Activated naive CD4-positive, alpha-beta T cell (primary cell): ENCODE measurements at places on chromosomes 3 and 15.

DNA sequence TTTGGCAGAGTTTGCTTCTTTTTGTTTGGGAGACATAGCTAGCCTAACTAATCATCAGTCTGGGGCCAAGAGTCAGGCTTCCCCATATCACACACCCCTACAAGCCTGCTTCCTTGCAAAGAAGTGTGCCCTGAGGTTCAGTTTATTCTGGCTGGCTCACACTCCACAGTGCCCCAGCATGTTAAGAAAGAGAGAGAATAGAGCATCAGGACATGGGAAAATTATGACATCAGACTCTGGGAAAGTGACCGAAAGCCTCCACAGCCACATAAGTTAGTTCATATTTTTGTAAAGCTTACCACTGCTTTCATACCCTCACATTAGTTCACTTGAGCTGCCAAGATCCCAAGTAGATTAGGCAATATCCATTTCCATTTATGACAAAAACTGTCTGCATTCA, 63.0 kb upstream of the CFAP161 start:
- no peak for DNase-seq

GRCh38 chr3:39106851-39107387, 508 bp downstream of the GORASP1 start:
- DNase-seq, result no peak

DNA sequence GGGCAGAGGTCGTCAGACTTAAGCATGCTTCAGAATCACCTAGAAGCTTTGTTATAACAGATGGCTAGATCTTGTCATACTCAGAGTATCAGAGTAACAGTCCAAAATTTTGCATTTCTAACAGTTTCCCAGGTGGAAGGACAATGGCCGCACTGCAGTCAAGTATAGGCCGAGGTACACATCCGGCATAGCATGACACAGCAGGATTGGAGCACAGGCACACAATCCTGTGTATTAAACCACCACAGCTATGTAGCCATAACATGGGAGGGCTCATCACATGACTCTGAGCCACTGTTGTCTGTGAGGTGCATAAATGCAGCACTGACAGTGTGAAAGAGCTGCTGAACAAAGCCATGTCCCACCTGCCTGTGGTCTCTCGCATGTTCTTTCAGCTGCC, 85.7 kb upstream of the RNF7 start:
- no peak for DNase-seq

DNA sequence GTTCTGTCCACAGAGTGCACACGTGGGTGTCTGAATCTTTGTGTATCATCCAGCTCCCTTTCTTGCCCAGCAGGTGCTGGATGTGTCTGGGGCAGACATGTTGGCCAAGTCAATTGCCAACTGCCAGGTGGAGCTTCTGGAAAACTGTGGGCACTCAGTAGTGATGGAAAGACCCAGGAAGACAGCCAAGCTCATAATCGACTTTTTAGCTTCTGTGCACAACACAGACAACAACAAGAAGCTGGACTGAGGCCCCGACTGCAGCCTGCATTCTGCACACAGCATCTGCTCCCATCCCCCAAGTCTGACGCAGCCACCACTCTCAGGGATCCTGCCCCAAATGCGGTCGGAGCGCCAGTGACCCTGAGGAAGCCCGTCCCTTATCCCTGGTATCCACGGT, 12.5 kb upstream of the RPP14 start:
- DNase-seq, result no peak

GRCh38 chr3:38603731-38604131, 45.8 kb downstream of the SCN5A start:
- no peak for DNase-seq

DNA sequence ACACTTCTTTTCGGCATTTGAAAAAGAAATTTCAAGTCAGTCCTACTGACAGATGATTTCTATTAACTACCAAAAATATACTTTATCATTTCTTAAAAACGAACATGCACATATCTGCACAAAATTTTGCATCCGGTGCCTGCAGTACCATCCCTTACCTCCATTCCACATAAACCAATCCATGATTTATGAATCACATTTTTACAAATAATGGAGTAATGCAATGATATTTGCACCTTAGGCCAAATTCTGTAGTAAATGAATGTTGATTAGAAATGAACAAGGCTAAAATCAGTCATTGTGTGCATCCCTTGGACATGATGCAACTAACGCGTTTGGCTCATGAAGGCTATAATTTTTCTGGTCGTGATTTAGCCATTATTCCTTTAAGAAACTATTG, 46.5 kb downstream of the ROBO2 start:
- DNase-seq, result no peak

DNA sequence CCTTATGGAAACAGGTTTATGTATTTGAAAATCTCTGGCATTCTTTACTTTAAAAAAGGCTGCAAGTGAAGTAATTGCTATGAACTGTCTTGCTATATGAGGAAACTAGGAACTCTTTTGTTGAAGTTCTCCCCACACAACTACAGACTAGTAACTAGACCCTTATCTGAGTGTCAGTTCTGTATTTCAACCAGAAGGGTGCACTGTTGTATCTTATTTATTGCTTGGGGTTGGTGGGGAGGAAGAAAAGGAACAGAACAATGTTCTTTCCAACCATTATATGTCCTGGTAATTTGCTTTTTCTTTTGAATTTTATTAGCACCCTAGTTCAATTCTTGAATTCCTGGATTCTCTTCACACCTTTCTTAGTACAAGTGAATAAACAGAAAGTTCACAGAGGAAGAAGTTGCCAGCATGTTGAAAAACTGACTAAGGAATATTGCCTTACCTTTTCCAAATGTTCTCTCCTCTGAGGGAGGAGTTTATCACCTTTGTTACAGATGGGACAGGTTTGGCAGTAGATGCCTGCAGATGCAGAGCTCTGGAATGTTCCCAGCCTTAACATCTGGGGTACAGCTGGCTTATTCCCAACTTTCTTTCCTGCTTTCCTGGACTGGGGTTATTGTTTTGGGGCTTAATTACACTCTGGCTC, 162.4 kb upstream of the CFAP20DC start:
- no peak for DNase-seq

- no peak for DNase-seq
Observed at GRCh38 chr3:33428734-33429133, 11.5 kb downstream of the UBP1 start.

- DNase-seq, result no peak
Observed at GRCh38 chr3:186624598-186624997, 11.7 kb downstream of the AHSG start.

GRCh38 chr3:112405845-112406244, 72.9 kb downstream of the CD200 start:
- DNase-seq, result no peak

DNA sequence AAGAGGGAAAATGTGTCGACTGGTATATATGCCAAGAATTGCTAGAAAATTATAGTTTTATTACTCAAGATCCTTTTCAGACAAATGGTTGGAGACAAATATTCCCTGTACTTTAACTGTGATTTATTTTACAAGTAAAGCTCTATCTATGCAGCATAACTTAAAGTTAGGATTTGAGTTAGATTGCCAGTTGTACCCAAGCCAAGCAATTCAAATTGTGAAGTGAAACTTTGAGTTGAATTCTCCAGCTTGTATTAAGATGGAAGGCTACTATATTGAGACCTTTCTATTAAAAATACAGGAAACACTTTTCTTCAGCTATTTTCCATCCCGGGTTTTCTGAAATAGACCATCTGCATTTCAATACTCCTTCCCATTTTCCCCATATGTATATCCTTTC, 333.1 kb upstream of the RBMS3 start:
- no peak for DNase-seq

DNA sequence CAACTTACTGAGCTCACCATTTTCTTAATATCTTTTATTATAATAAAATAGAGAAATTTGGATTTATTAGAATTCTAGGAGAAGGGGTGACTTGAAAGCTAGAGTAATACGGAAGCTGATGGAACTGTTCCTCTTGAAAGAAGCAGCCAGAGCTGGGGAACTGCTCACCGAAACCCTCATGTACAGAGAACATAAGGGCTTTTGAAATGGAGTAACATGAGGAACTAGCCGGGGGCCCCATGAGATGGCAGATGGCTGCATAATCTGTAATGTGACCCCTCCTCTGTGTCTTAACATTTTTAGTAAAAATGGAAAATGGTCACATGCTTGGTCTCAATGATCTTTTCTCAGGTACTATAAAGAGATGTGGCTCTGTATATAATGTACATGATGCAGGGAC, 15.7 kb upstream of the DYNC1LI1 start:
- DNase-seq, result no peak

- DNase-seq, result no peak
Observed at GRCh38 chr3:56297281-56297840, 170.9 kb downstream of the ERC2 start.

DNA sequence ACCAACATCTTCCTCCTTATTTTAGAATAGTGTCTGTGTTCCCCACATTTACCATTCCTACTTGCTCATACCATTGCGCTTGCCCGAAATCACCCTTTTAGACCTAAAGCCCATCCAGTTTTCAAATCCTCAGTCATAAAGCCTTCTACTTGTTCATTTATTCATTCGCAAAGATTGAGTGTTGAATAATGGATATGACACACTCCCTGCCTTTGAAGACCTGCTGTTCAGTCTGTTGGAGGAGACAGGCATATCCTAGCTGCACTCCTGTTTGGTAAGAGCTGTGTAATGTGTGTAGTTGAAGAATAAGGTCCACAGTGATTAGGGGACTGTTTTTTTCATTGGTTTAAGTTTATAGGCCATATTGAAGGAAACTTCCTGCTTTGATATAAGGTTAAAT, 1.7 kb downstream of the CNOT10 start:
- no peak for DNase-seq

- DNase-seq, result no peak
Observed at GRCh38 chr15:74213858-74214284, 11.3 kb upstream of the STRA6 start.
